ENCODE measurements at places on chromosomes 7 and 10.

GRCh38 chr10:116164291-116164690 is 108.7 kb downstream of the GFRA1 start:
- DNase-seq = no peak

DNA sequence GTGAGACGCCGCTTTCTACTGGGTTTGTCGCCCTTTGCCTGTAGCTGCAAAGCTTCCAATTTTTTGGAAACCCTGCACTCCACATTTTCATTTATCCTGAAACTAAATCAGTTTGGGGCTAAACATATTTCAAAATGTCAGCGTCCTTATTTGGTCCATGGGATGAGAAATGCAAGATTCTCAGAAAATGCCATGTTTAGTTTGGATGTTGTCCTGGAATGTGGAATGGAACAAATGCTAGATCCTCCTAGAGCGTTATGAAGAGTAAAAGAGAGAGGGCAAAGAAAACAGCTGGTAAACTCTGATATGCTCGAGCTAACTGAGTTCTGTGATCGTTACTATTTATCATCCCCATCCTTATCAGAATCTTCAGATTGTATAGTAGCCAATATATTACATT is 236.9 kb downstream of the KLF6 start:
- DNase-seq = no peak

DNA sequence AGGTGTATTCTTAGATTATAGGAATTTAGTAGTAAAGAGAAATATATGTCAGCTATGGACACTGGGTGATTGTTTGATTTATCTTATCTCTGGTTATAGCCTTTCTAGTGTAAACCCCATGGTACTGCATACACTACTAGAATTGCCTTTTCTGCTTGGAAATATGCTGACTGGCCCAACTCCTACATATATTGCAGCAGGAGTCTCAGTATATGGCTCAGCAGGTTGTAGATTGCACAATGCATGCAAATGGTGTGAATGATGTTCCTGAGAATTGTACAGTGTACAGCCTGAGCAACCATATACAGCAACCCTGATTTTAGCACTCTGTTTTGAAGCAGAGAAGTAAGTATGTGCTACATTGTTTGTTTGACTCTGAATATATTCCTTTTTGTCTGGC is 153.4 kb upstream of the NPY start:
- DNase-seq = no peak

GRCh38 chr10:110083884-110084283 is 76.1 kb downstream of the ADD3 start:
- no peak for DNase-seq

DNA sequence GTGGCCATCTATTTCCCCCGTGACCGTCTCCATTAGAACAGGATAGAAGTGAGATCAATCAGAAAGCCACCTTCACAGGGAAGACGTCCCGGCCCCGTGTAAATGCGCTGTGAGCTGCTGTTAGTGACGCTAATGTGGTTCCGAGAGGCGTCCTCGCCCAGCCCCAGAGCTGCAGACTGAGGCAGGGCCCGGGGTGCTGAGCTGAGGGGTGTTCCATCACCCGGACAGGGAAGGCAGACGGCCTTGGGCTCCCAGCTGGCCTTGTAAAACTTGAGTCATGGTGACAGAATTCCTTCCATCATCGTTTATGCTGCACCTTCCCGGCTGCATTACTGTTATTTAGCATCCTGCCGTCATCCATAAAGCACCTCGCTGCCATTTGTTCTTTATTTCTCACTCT is 195.3 kb upstream of the CTBP2 start:
- DNase-seq = no peak

- peak; percentile 68 for DNase-seq
These were observed 3.1 kb upstream of the ADAP1 start for GRCh38 chr7:957418-958220.

- no peak for DNase-seq
These were observed 108.9 kb upstream of the FAM3C start for GRCh38 chr7:121505021-121505420.

- DNase-seq = no peak
These were observed 352.2 kb downstream of the PRPF18 start for GRCh38 chr10:13938950-13939349.

- no peak for DNase-seq
These were observed 214.1 kb downstream of the ADARB2 start for GRCh38 chr10:1523221-1523620.

- DNase-seq = no peak
These were observed 111.7 kb upstream of the LYZL1 start for GRCh38 chr10:29176845-29177832.
